ENCODE measurements at places on chromosomes 2 and 18.

DNA sequence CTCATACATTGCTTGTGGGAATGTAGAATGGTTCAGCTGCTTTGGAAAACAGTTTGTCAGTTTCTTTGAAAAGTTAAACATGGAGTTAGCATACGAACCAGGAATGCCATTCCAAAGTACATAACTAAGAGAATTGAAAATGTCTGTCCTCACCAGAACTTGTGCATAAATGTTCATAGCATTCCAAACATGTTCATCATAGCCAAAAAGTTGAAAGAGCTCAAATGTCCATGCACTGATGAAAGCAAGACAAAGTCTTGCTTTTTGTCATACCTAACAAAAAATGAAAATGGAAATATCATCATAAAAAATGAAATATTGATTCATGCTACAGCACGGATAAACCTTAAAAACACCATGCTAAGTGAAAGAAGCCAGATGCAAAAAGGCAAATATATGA lies 408.8 kb upstream of the UBE2E3 start:
- DNase-seq = no peak

DNA sequence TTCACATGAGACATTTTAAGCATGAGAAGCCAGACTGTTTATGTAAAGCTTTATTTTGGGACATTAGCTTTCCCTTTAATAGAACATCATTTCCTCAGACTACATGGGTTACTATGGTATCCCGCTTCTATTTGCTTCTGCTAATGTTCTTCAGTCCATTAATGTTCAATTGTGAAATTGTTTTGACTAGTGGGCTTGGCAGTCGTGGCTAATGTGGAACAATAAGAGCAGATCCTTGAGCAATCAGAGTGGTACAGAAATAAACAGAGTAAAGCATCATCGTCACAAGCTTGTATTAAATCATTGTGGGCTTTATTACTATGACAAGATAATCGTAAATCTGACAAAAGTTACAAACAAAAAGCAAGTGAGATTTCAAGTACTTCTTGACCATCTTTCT lies 60.2 kb downstream of the PDE1A start:
- DNase-seq = no peak

- DNase-seq = peak; percentile 48
These were observed at the start of gene ACVR2A for GRCh38 chr2:147844697-147845410. TSS of gene ACVR2A (plus strand) at chr2:147845029. CDS start at chr2:147845153, 124 bp downstream.

DNA sequence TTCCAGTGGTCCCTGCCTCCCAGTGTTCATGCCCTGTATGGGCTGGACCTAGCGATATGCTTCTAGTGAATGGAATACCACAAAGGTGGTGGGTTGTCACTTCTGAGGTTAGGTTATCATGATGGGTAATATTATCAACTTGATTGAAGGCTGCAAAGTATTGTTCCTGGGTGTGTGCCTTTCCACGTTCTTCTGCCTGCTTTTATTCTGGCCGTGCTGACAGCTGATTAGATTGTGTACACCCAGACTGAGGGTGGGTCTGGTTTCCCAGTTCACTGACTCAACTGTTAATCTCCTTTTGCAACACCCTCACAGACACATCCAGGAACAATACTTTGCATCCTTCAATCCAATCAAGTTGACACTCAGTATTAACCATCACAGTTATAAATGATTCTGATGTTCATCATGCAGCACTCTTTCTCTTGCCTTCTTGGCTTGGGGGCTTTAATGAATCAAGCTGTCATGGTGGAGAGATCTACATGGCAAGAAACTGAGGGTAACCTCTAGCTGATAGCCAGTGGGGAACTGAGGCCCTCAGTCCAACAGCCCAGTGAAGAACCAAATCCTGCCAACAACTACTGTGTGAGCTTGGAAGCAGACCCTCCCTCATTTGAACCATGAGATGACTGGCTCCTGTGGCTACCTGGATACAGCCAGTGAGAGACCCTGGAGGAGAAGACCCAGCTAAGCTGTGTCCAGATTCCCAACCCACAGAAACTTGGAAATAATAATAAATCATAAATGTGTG lies 63.0 kb upstream of the CELF4 start:
- DNase-seq = no peak

DNA sequence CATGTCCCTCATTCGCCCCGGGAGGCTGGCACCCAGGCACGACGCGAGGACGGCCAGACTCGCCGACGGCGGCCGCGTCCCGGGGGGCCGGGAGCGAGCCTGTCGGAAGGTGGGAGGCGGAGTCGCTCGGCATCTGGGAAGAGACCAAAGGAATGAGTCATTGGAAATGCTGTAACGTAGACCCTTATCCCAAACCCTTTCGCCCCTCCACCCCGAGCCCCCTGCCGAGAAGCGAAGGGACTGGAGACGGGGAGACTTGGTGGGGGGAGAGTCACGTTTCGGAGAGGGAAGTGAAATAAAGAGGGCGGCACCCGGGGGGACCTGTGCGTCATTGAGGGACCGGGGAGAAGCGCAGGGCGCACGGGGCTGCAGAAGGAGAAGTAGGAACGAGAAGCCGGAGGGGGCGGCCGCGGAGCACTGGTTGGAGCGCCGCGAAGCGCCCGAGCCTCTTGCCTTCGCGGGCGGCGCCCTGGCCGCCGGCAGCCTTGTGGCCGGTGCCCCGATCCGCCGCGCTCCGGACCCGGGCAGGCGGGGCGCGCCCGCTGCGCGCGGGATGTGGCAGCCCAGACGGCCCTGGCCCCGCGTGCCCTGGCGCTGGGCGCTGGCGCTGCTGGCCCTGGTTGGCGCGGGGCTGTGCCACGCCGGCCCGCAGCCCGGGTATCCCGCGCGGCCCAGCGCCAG lies at the start of gene EMILIN2:
Gene EMILIN2, plus strand, starts transcription at position 371 of the 681 bp plus-strand sequence. Its CDS starts 183 bp downstream, at position 554.
- DNase-seq = peak; percentile 86

DNA sequence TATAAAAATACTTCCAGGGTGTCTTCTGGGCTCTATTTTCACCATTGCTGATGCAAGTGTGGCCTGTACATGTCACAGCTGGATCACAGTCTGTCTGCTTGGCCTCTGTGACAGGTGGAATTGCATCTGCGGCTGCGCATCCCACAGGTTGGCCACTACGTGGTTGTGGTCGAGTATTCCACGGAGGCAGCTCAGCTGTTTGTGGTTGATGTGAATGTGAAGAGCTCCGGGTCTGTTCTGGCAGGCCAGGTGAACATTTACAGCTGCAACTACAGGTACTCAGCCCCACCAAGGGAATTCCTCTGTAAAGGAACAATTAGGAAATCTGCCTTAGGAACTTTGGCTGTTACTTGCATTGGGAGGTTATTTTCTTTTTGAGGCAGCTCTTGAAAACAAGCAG lies 144.5 kb downstream of the LAMA3 start:
- DNase-seq = no peak

- DNase-seq = no peak
These were observed 13.7 kb upstream of the FHL2 start for GRCh38 chr2:105412584-105412983.

GRCh38 chr2:181790716-181791649 lies 100.5 kb upstream of the ITPRID2 start:
- DNase-seq = peak; percentile 10

- DNase-seq = no peak
These were observed 70.7 kb downstream of the PRELID3A start for GRCh38 chr18:12478269-12479047.

- no peak for DNase-seq
These were observed 9.8 kb downstream of the NRP2 start for GRCh38 chr2:205692104-205692503.

DNA sequence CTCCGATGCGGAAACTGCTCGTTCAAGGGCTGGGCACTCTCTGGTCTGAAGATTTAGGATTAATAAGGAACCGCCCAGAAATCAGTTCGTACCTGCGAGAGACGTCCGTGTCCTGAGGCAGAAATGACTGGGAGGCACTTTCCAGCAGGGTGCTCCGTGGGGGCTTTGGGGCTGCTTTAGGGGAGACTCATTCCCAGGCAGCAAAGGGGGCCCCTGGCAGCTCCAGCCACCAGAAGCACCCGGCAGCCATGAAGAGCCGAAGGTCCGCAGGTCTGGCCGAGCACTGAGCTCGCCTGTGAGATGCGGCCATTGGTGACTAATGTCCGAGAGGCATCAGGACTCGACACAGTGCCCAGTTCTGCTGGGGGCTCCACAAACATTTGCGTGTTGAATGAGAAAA lies 20.9 kb downstream of the KCNG2 start:
- DNase-seq = no peak

DNA sequence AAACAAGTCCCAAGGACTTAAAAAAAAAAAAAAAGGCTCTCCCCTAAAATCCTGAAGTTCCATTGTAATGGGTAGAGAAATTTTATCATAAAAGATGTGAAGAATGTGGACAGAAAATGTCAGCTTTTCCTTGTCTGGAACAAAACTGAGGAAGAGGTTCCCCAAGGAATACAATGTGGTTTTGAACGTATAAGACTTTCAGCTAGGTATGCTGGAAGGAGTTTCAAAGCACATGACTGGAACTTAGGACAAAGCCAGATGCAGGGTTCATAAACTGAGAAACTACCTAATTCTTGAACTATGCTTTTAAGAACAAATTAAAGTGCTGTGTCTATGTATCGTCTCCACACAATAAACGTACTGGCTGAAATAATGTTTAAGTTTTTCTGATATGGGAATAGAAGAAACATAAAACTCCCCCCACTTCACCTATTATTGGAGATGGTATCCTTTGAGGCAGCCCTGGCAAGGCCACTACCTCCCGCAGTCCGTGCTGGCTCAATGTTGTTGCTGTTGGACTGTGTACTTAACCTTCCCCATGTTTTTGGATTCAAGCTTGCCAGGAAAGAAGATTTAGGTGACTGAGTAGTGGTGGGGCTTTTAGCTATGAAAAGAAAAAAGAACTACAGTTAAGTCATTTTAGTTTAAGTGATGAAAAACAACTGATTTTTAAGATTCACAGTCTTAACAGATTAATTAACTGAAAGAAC lies 84.2 kb upstream of the DNER start:
- DNase-seq = no peak

DNA sequence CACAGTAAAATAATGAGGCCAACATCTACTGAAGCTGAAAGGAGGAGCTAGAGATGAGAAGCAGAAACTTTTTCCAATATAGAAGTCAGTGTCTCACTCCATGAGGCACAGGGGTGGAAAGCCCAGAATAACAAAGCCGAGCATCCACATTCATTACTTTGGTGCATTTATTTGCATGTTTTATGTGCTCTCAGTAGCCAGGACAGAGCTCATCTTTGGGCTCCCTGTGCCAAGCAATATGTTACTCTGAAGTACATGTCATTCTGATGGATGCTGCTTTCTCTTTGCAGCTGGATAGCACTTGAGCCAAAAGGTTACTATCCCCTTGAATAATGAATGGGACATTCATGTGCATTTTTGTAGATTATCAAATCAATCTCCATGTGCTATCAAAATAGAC lies 338.6 kb upstream of the SOX11 start:
- DNase-seq = no peak

- no peak for DNase-seq
These were observed 99.6 kb downstream of the METTL8 start for GRCh38 chr2:171334171-171334570.

Data from GM20000 (cell line).